ENCODE measurements at places on chromosomes 3 and 15.

GRCh38 chr3:14252321-14253021, 73.9 kb downstream of the LSM3 start:
- no peak for DNase-seq

- no peak for DNase-seq
Measured at GRCh38 chr15:42233107-42233506, 25.0 kb upstream of the VPS39 start.

GRCh38 chr15:31042751-31043150, 51.3 kb upstream of the MTMR10 start:
- DNase-seq: no peak

DNA sequence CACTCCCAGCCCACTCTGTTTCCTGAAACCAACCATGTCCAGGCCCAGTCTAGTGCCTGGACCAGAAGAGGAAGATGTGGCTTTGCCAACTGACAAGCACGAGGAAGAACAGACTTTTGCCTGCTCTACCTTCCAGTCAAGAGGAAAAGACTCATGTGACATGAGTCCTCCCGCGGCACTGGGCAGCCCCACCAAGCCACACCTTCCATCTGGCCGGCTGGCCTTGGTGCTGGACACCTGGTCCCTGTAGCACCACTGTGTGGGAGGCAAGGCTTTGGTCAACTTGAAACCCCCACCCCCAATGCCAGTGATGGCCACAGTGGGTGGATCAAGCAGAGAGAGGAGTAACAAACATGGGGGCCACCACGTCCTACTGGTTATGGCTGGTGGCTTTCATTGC, 12.5 kb downstream of the CHDH start:
- DNase-seq: peak; percentile 37

GRCh38 chr15:68337826-68338225, 60.3 kb downstream of the FEM1B start:
- DNase-seq: no peak

DNA sequence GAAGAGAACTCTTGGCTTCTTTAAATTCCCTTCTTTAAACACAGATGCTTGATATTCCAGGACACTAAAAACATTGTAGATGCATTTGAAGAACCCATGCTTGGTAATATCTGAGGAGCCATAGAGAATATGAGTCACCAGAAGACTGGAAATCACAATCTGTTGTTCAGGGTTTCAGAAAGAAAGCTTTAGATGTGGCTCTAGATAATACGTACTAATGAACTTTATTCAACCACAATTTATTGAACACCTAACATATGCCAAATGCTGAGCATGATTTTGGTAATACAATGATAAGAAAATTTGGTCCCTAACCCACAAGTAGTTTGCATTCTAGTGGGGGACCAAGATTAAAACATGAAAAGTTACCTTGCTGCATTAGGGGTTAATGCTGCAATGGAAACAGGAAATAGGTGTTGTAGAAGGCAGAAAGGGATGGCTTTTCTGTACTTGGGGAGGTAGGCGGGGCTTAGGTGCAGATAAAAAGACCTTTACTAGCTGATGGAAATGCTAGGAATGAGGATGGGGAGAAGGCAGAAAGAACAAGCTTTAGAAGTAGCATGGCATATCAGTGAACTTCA, 11.6 kb upstream of the PLD1 start:
- DNase-seq: no peak

GRCh38 chr15:62462721-62463120, 297.6 kb upstream of the C2CD4B start:
- peak; percentile 55 for DNase-seq

DNA sequence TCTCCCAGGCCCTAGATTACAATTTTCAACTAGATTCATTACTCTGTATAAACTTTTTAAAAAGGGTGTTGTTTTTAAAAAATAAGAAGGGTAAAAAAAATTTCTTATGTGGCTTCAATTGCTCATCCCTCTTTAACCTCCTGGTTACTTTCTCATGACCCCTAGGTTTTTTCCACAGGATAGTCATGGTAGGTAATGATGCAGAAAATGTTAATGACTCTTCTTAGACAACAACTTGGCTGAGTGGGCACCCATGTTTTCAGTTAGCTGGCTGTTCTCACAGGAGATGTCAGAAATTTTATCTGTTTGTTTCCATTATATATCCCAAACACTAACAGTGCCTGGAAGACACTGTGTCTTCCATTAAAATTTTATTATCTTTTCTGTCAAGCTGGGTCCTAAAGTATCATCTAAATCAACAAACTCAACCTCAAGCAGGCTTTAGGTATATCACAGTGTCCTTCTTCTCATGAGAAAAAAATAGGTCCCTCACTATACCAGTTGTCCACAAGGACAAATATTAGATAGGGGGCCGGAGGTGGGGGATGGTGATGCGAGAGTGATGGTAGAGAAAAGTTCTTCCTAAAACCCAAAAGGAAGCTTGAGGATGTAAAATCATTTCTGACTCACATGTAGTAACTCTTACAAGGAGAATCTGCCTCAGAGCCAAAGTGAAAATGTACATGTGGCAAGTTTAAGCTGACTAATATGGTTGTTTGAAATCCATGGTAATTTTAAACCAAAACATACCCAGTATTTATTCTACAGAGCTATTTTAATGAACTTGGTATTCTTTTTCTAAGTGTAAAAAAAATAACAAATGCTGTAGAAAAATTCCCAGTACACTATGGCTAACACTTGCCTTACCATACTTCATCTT, 43.3 kb downstream of the PLOD2 start:
- no peak for DNase-seq

Data from sigmoid colon (tissue), 7 donors.